ENCODE measurements at places on chromosomes 6 and 20. TPM values are rescaled to one million over a fixed set of nuclear protein-coding genes. Genes with fewer than 3 reads are reported as not detected.

Gene F13A1
- total RNA-seq, result 1.9 TPM

DNA sequence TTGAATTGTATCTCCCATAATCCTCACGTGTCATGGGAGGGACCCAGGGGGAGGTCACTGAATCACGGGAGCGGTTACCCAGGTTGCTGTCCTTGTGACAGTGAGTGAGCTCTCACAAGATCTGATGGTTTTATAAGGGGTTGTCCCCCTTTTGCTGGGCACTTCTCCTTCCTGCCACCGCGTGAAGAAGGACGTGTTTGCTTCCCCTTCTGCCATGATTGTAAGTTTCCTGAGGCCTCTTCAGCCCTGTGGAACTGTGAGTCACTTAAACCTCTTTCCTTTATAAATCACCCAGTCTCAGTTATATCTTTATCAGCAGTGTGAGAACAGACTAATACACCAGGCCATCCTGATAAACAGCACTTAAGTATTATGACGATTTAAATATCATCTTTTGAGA lies 9.0 kb upstream of the MRGBP start:
- H3K27me3 ChIP-seq, result no peaks in the 10 kb centered on the region
- no peaks in the 10 kb centered on the region for H3K36me3 ChIP-seq
- H3K4me1 ChIP-seq, result peaks cover 11% of the 10 kb centered on the region
- no peak overlapping the region for H3K4me3 ChIP-seq
- no peak overlapping the region for H3K27ac ChIP-seq

Gene SAPCD1
- total RNA-seq, result 2.3 TPM

DNA sequence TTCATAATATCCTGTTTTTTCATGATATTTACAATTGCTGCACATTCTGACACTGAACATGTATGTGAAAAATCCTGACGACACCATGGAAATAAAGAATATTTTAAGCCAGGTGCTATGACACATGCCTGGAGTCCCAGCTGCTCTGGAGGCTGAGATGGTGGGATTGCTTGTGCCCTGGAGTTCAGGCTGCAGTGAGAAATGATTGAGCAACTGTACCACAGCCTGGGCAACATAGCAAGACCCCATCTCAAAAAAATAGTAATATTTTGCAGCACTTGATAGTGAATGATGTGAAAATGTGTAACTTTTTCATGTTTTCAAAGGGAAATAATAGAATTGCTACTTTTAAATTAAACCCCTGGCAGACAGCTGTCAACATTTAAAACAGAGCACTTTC lies 137.1 kb downstream of the ADGRG6 start:
- no peaks in the 10 kb centered on the region for H3K4me1 ChIP-seq
- DNase-seq, result no peak
- H3K27ac ChIP-seq, result no peak overlapping the region
- H3K36me3 ChIP-seq, result no peaks in the 10 kb centered on the region
- H3K27me3 ChIP-seq, result no peaks in the 10 kb centered on the region

Gene PRPH2
- total RNA-seq, result not detected

DNA sequence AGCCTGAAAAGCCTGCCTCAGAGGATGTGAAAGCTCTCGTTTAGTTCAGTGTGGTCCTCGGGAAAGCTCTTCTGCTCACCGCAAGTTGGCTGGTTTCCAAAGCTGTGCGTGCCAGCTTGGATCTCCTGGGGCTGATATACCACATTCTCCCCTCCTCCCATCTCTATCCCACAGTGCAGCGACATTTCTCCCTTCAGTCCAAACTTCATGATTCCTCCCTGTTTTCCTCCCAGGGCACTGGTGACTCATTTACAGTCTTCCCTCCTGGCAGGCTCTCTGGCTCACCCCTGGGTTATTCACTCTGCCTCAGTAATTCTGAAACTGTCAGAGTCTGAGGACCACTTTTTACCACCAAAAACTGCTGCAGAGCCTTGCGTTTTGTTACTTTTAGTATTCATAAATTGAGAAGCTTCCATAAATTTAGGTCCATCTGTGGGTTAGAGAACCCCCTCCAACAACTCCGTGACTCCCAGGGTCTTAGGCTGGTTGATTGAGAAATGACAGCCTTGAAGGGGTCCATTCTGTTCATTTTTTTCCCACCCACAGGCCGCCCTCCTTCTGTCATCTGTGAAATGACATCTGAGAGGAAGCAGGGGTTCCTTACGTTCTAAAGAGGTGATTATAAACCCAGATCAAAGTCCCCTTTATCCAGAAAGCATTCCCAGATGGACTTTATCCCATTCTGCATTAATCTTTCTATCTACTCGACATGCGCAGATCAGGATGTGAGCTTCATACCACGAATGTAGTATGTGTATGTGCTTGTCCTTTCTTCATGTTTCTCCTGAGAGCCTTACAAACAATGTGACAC lies 6.1 kb downstream of the TRIM10 start:
- H3K36me3 ChIP-seq, result no peaks in the 10 kb centered on the region
- no peak overlapping the region for H3K27ac ChIP-seq
- DNase-seq, result no peak
- H3K27me3 ChIP-seq, result no peaks in the 10 kb centered on the region
- no peaks in the 10 kb centered on the region for H3K4me1 ChIP-seq

DNA sequence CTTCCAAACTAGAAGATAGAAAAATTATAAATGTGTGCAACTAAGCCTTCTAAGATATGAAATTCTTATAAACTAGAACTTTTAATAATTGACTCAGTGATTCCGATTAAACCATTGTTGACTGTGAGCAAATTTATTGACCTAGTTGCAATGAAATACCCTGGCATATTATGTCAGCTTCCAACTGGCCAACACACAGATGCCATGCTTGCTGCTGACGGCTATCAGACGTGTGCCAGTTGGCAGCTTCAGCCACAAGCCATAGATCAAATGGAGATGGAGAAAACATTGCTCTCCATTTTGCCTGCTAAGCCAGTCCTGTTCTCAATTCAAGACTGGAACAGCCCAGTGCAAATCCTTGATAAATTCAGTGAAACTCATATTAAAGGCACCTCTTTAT lies 101.7 kb upstream of the HDGFL1 start:
- DNase-seq, result no peak
- H3K4me1 ChIP-seq, result no peaks in the 10 kb centered on the region
- H3K4me3 ChIP-seq, result no peak overlapping the region
- no peak overlapping the region for H3K27ac ChIP-seq
- no peaks in the 10 kb centered on the region for H3K27me3 ChIP-seq
- no peaks in the 10 kb centered on the region for H3K36me3 ChIP-seq

- H3K27ac ChIP-seq, result no peak overlapping the region
- DNase-seq, result no peak
- no peaks in the 10 kb centered on the region for H3K4me1 ChIP-seq
- H3K36me3 ChIP-seq, result no peaks in the 10 kb centered on the region
- H3K4me3 ChIP-seq, result no peak overlapping the region
Measured at GRCh38 chr6:68728159-68728979, 93.3 kb downstream of the ADGRB3 start.

- H3K36me3 ChIP-seq, result no peaks in the 10 kb centered on the region
- H3K27ac ChIP-seq, result no peak overlapping the region
- no peak overlapping the region for H3K4me3 ChIP-seq
- no peaks in the 10 kb centered on the region for H3K27me3 ChIP-seq
- no peak for DNase-seq
Measured at GRCh38 chr6:80566361-80566760, 459.9 kb downstream of the BCKDHB start.

- H3K4me1 ChIP-seq, result peaks cover 16% of the 10 kb centered on the region
- H3K27ac ChIP-seq, result peak overlapping the region; percentile 46
- no peak overlapping the region for H3K4me3 ChIP-seq
- no peak for DNase-seq
Measured at GRCh38 chr6:42690151-42690702, 32.2 kb downstream of the PRPH2 start.
